GM04504 (cell line): ENCODE measurements at places on chromosomes 7 and 10.

GRCh38 chr10:12608761-12609160, 259.4 kb downstream of the CAMK1D start:
- no peak for DNase-seq

DNA sequence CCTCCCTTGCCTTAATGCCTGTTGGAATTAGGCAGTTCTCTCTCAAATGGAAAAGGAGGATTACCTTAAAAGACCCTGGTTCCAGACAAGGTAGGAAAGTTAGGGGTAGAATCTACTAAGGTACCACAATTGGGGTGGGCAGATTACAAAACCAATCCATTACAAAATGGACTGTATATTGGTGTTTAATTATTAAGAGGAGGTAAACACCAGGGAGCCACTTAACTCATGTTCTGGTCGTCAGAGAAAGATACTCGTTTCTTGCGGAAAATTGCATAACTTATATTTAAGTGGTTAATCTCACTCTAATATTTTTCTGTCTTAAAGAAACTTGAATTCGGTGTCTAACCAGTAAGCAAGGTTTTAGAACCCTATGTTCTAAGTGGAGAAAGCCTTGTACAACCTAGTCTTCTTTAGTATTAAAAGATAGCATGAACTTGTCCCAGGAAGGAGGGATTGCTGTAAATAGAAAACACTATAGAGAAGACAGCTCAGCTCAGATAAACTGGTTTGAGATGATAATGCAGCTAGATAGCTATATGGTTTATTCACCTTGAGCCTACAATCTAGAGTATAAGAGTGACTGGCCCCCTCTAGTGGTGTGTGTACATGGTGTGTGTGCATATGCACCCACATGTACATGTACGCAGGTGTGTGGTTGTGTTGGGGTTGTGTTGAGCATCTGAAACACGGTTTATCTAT, 58.0 kb upstream of the STRIP2 start:
- DNase-seq = no peak

DNA sequence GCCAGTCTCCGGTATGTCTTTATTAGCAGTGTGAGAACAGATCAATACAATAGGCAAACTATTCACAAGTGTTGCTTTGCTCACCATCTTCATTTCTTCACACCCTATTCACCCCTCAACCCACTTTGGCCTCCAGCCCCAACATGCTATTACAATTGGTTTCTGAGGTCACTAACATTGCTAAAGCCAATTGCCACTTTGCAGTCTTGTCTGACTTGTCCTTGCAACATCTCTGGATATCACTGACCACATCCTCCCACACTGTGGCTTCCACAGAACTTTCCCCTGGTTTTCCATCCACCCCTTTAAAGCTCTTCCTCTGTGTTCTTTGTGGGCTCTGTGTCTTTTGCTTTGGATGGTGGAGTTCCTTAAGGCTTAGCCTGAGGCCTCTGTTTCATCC, 5.2 kb upstream of the APBB1IP start:
- DNase-seq = no peak

GRCh38 chr7:5345671-5346070, 62.9 kb downstream of the SLC29A4 start:
- no peak for DNase-seq

GRCh38 chr7:4787541-4787940, 12.1 kb downstream of the AP5Z1 start:
- no peak for DNase-seq

DNA sequence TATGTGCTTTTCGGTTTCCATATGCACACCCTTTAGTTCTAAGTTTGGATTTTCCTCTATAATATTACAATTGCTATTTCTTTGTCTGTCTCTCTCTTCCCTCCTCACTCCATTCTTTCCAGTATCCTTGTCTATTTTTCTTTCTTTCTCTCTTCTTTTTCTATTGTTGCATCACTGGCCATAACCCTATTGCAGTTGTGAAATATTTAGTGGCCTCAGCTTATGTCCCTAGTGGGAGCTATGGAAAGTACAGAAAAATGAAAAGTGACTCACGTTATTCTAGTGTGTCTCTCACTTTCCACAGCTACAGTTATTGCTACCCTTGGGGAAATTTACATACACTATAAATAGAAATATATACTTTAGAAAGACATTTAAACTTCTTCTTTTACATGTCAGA, 59.1 kb downstream of the CNTNAP2 start:
- DNase-seq = no peak

DNA sequence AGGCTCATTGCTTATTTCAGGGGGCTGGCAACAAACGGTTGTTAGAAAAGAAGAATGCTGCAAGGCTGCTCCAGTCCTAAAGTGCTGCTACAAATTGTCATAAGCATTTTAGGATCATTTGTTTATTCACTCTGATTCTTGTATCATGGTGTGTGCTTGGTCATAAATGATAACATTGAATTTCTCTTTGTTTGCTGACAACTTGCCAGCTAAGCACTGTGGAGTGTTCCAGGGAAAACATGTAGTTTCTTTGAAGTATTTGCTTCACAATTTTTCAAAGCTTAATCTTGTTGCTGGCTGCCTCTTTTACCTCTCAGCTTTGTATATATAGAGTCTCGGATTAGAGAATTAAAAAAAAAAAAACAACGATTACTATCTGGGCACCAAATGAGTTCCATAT, 263.0 kb downstream of the PHF14 start:
- no peak for DNase-seq

- DNase-seq = no peak
Measured at GRCh38 chr10:35364808-35365207, 28.5 kb downstream of the CCNY start.

DNA sequence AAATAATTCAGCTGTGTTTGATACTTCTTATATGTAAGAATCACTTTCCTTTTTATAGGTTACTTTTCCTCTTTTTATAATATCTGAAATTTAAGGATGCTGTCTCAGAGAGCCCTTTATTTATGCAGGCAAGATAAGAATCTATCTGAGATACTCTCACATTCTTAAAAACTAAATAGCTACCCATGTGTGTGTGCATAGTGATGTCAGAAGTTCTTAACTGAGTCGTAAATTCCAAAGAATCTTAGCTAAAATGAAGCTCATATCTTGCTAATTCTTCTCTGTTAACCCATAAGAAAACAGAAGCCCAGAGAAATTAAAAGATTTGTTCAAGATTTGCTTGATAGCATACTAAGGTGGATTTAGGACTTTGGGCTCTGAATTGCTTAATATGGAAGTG, 118.5 kb downstream of the PCDH15 start:
- DNase-seq = no peak

GRCh38 chr10:12351447-12351846, 2.1 kb downstream of the CAMK1D start:
- DNase-seq = no peak

- DNase-seq = no peak
Measured at GRCh38 chr7:3043544-3044371, at the start of gene CARD11. TSS of gene CARD11 (minus strand) at chr7:3043867. CDS start at chr7:2958506, 85,361 bp downstream.

- DNase-seq = no peak
Measured at GRCh38 chr7:156111-157007, 36.0 kb upstream of the FAM20C start.

DNA sequence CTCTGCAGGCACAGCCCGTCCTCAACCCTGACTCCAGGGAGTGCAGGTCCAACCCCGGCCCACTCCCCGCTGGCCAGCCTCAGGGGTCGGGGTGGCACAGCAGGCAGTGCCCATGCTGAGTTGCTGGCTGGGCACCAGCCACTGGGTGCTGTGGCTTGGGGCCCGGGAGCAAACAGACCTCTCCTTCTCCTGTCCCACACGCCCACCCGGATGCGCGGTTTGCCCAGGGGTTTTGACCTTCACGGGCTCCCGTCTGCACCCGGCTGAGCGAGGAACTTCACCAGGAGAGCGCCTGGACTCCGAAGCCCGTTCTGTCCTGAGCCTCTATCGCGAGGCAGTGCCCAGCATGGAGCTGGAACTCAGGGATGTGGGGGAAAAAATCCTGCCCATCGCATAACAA, 2.6 kb upstream of the GRIFIN start:
- DNase-seq = no peak

DNA sequence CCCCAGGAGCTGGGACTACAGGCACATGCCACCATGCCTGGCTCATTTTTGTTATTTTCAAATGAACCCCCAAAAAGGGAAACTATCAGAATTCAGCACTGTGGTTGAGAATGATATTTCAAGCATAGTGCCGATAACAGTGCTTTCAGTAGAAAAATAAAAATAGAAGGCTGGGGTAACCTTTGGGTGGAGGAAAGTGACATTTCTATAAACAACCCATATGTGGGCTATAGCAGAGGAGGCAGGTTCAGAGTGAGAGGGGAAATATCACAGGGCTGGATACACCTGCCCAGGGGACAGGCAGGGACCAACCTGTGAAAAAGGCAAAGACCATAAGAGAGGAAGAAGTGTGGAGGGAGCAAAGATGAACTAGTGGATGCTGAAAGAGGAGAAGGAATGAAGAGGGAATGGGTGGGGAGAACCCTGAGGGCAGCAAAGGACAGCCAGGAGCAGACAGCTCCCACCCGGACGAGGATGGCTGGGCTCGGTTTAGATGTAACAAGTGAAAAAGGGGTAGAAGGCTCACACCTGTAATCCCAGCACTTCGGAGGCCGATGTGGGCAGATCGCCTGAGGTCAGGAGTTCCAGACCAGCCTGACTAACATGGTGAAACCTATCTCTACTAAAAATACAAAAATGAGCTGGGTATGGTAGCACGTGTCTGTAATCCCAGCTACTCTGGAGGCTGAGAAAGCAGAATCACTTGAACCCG, 56.5 kb downstream of the MAP3K8 start:
- no peak for DNase-seq

DNA sequence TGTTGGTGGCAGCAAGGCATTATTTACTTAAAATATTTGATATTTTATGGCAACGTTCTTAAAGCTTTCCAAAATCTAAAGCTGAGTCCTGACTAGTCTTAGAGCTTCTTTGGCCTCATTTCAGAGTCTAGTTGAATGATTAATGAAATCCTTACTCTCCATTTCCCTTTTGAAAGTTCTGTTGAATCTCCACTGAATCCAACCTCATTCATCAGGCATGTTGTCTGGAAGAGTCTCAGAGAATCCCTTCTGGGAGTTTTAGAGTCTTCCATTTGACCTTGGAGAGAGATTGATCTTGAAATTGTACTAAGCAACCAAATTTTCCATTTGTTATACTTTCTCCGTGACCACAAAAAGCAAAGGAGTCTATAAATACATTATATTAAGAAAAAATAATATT, 198.5 kb upstream of the TMEM196 start:
- DNase-seq = no peak

- DNase-seq = no peak
Measured at GRCh38 chr7:28178599-28178998, 2.0 kb downstream of the JAZF1 start.

- no peak for DNase-seq
Measured at GRCh38 chr7:142760071-142760642, 10.6 kb upstream of the PRSS2 start.

DNA sequence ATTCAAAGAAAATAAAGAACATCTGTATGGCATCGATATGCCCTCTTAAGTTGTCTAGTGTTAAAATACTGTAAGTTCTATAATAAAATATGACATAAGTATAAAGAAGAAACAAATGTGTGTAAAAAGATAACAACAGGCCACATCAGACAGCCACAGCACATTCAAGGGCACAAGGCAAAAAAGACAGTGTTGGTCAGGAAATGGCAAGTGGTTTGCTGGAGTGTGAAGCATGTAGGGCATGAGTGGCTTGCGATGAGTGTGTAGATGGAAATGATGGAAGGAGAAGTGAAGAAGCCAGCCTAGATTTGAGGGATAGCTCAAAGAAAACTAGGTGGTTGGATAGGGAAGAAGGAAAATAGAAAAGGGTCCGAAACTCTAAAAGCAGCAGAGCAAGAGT, 341.6 kb downstream of the CRPPA start:
- no peak for DNase-seq

- no peak for DNase-seq
Measured at GRCh38 chr7:82405301-82405700, 38.3 kb downstream of the CACNA2D1 start.

DNA sequence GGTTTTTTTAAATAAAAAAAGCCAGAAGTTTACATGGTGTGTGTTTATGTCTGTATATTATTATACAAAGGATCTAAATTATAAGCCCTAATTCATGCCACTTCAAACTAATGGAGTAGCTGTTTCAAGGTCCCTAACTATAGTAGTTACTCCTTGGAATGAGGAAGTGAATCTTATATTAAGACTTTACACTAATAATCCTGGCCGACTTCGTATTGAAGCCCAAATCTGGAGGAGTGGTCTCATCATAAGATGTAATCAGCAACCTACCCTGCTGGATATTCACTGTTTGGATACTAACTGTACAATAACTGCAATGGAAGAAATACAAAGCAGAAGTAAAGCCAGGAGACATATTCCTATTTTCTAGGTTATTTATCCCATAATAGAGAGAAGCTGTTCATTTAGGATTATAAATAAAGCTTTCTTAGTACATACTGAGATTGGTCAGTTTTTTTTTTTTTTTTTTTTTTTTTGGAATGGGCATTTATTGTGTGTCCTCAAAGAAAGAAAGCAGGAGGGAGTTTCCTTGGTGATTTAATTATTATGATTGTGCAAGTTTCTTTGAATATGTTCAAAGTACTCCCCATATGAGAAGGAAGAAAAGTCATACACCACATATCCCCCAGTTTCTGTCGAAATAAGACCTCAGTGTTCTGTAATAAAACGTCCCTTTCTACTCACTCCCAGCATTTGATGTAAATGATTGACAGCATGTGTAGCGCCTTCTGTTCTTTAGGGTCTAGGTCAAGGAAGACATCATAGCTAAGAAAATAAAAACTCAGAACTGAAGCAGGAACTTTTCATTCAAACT, 397.8 kb downstream of the EXOC4 start:
- DNase-seq = no peak

DNA sequence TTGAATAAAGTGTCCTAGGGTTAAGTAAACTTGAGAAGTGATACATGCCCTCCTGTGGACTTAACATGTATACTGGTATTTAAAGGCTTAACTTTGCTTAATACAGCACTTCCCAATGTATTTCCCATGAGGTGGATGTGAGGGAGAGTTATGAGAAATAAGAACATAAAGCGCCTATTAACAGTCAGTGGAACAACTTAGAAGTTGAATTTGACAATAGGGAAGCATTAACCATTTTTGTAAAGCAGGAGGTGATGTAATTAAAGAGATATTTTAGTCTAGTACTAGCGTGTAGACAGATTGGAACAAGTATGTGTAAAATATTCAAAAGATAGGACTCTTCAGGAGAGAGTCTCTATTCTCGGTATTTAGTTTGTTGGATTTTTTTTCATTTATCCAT, 322.4 kb downstream of the GPR158 start:
- DNase-seq = no peak

DNA sequence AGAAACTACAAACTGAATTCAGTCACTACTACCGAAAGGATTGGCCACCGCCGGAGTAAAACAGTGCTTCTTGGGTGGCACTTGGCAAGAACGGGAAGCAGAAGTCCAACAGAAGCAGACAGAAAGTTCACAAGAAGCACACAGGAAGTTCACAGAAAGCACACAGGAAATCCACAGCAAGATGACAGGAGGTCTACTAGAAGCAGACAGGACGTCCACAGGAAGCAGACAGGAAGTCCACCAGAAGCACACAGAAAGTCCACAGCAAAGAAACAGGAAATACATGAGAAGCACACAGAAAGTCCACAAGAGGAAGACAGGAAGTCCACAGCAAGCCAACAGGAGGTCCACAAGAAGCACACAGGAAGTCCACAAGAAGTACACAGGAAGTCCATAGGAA, 399.2 kb upstream of the AUTS2 start:
- DNase-seq = no peak
